ENCODE measurements at places on chromosomes 4 and X.

- no peak for DNase-seq
These were observed 14.9 kb downstream of the ABCG2 start for GRCh38 chr4:88143504-88143903.

- DNase-seq, result no peak
These were observed 21.8 kb downstream of the CRLF2 start for GRCh38 chrX:1190596-1191145.

DNA sequence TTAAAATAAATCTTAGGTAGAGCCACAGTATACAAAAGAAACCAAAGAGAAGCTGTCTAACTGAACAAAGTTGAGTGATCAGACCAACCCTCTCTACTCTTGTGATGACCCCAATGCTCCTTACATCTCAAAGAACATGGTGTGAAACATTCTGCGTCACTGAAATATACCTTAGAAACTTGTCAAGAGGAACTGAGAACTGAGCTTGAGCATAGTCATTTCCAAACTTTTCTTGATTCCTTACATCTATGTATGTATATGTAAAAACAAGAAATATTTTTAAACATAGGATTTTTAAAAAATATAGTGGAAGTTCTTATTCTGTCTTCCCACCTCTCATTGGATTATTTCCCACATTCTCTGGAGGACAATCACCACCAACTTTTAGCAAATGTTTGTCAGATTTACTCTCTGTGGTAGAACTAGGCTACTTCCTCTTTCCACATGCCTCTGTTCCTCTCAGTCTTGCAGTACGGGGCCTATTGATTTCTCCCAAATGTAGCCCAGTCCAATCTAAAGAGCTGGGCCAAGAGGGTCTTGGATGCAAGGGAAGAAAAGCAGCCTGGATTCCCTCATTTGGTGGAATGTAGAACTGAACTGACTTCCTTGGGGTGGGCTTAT, 98.2 kb upstream of the HHIP start:
- no peak for DNase-seq

DNA sequence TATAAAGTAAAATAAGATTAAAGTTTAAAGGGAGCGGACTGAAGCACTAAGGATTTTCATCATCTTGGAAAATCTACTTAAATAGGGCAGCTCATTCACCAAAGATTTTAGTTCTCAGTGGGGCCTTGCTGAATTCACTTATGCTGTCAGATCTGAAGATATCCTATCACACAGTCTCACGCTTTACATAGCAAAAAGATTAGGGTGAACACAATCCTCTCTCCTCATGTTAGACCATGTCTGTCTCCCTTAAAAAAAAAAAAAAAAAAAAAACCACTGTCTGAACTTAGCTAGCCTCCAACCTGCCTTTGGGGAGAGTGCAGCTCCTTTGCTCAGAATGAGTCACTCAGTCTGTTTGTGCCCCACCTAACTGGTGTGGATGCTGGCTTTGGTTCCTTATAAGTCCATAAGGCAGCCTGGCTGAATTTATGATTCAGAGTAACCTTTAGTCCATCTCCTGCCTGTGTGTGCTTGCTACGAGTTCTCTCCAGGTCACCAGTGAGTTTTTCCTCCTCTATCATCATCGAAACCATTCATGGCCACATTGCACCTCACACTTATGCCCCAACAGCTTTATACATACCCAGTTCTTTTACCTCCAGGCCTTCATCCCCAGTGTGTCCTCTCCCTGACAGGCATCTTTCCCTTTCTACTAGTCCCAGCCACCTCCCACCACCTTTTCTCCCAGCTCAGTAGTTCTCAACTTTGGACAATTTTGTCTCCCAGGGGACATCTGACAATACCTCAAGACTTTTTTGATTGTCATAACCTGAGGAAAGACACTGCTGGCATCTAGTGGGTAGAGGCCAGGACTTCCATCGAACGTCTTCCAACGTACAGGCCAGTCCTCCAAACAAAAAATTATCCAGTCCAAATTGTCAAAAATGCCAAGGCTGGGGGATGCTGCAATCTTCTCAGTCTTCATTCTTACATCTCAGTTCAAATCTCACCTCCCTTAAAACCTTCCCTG, 220.7 kb upstream of the EMCN start:
- no peak for DNase-seq

GRCh38 chr4:144831971-144832370, 186.0 kb downstream of the HHIP start:
- DNase-seq, result no peak

GRCh38 chr4:93658443-93658842, 170.1 kb upstream of the ATOH1 start:
- no peak for DNase-seq

DNA sequence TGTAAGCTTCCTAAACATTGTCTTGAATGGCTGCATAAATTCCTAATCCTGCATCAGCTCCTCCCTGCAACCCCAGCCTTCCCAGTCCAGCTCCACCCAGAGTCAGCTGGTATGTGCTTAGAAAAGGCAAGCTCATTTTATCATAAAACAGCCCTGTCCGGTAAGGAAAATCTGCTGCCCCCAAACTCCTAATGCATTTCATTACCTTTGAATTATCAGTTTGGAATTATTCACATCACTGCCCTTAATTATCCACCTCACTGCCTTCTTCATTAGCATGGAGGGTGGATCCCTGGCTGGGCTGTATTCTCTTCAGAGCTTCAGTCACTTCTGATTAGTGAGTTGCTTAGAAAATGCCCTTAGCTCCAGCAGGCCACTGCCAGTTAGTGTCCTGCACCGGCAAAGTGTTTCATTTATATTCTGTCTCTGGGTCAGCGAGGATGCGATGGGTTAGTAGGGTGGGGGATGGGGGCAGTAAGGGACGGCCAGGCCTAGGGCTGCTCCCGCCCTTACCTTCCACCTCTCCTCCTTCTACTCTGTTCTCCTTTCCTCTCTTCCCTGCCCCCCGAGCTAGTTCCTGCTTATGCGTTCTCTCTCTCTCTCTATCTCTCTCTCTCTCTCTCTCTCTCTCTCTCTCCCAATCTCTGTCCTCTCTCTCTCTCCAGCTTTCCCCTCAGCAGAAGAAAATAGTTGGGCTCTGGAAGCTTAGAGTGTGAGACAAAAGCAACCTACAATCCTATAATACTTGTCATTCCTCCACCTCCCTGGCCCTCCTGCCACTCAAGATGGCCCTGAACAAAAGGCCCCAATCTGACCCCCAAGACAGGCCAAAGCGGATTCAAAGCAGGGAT, 174.8 kb upstream of the KLF3 start:
- no peak for DNase-seq

DNA sequence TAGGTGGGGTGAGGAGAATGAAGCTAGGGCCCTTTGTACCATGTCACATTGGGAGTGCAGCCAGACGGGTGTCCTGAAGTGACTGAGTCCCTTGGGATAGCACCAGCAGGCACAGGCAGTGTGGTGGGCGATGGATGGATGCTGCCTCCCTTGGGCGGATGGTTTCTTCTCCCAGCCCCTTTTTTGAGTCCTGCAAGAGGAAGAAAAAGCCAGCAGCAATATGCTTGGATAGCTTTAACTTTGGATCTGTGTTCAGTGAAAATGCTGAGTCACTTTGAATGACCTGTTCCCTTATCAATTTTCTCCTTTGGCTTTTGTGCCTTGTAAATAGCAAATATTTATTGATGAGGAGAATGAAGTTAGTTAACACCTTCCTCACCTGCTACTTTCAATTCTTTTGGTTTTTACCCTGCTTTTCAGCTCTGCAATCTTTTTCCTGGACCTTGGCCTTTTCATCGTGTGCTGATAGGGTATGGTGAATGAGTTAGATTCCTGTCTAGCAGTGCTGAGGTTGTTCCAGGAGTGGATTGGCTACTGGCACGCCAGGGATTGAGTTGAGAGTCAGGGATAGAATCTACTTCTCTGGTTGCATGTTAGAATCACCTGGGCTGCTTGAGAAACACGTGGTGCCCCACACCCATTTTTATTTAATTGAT, 10.2 kb downstream of the DCUN1D4 start:
- DNase-seq, result no peak

GRCh38 chr4:109998867-109999584, 86.3 kb downstream of the EGF start:
- DNase-seq, result peak; percentile 10

All from NCI-H2029 (cell line).